ENCODE measurements at places on chromosomes 4 and X. TPM values are rescaled to one million over a fixed set of nuclear protein-coding genes. Genes with fewer than 3 reads are reported as not detected.
A peak's percentile ranks its signal among the peaks of the same experiment; 100 is the strongest.

MYL5 gene
- total RNA-seq = 575 TPM

DNA sequence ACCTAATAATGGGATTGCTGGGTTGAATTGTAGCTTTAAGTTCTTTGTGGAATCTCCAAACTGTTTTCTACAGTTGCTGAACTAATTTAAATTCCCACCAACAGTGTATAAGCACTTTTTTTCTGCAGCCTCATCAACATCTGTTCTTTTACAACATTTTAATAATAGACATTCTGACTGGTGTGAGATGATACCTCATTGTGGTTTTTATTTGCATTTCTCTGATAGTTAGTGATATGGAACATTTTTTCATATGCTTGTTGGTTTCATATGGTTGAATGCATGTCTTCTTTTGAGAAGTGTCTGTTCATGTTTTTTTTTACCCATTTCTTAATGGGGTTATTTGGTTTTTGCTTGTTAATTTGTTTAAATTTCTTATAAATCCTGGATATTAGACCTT is 1718.9 kb downstream of the C4orf33 start:
- no peak for DNase-seq

DNA sequence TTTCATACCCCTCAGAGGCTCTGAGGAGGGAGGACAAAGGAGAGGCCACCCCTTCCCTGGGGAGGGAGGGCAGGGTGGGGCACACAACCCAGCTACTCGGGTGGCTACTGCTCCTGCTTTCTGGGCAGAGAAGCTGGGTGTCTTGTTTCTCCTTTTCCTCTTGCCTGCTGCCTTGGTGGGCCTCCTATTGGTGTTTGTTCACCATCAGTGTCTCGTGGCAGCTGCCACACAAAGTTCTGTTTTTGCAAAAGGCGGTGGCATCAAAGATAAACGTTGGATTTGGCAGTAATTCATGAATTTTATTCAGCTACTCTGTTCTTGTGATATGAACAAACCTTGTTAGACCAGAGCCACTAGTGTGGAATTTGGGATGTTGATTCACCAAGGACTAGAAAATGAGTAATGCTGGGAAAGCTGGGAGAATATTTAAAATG is 153.0 kb upstream of the SCML1 start:
- DNase-seq = peak; percentile 26

DNA sequence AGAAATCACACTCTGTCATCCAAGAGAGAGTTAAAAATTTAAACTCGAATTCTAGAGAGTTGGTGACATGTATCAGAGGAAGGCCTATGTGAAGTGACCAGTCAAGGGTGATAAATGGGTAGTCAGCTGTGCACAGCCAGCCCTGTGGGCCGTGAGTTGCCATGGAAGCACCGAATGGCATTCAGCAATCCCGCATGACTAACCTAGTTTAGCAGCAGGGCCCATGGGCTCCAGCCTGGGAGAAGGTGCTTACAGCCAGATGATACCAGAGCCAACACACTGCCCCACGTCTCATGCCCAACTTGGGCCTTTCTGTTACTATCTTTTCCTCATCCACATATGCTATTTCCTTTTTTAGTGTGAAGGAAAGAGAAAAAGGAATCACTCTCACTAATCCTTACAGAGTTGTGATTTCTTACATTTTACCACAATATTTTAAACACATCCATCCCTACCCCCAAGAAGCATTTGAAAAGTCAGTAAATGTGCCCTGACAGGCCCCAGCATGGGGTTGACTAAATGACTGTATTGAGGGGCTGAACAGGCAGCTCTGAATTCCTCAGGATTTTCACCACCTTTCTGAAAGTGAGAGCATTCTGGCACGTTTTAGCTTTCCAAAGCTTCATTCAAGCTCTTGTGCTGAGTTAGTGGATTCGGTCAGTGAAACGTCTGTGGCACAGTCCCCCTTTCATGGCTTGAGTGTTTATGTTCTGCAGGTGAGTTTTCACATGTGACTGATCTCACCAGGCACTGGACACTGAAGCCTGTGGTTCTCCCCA is 104.2 kb downstream of the AFF1 start:
- peak; percentile 99 for DNase-seq

DNA sequence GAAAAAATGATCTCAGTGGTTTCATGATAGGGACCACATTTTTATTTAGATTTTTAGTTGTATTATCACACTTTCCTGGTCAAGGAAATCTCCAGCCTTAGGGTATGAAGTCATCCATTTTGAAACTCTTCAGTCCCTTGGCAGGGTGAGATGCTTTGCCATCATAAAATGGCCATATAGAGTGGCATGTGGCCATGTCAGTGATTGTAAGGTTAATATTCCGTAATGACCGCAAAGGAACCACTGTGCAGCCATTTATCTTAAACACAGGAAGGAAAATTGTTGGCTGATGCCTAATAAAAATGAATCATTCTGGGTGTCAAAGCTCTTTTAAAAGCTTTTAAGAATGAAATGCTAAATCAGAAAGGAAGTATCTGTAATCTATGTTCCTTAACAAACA is 35.6 kb downstream of the COMMD8 start:
- no peak for DNase-seq

- no peak for DNase-seq
These were observed 516.4 kb upstream of the BOD1L1 start for GRCh38 chr4:14143892-14144291.

All from myocyte (in vitro differentiated cells).